ENCODE measurements at places on chromosomes 6 and 20.

DNA sequence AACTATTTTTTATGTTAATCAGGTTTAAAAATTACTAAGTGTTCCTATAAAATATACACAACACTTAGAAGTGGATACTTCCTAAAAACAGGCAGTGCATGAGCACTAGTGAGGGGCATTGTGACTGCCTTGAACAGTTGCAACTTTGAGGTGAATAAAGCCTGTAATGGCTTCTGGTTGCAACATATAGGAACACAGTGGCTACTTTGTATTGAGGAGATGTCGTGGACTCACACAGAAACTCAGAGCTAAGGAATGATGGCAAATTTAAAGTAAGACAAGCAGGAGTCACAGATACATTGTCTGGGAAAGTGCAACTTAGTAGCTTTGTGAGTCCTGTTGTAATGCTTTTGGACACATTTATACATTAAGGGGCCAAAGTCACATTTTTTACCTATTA lies 861 bp upstream of the HLA-A start:
- no peak for DNase-seq

GRCh38 chr6:3535033-3535775 lies 78.4 kb upstream of the SLC22A23 start:
- DNase-seq, result no peak

GRCh38 chr6:73134588-73134987 lies 90.7 kb downstream of the KHDC1L start:
- DNase-seq, result no peak

DNA sequence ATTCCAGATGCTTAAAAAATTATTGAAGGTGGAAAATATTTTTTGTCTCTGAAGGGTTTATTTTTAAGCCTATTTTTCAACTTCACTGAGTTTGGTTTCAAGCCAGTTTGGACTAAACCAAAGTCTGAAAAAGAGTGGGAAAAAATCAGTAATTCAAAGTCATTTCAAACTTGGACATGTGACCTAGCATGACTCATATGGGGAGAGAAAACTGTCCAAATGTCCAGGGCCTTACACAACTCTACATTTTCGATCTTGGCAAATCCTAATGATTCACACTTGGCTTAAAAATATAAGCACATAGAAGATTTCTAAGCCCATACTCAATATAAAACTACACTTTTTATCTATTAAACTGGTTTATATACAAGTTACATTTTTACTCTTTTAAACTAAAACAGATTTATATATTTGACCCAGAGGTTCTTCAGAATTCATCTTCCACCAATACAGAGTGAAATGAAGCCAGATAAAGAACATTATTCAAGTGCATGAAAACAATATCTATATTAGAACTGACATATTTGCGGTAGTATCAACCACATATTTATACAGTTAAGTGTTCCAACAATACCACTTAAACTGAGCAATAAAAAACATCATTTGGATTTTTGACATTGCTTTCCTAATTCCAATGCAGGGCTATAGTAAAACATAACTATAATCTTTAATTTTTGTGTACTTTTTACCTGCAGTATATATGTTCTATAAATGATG lies 110.3 kb upstream of the TCF21 start:
- DNase-seq, result no peak

- no peak for DNase-seq
Measured at GRCh38 chr6:130065609-130066156, 47.3 kb downstream of the L3MBTL3 start.

GRCh38 chr6:154123155-154123956 lies 84.3 kb downstream of the OPRM1 start:
- no peak for DNase-seq

GRCh38 chr20:23631226-23631822 lies 6.4 kb downstream of the CST3 start:
- no peak for DNase-seq

DNA sequence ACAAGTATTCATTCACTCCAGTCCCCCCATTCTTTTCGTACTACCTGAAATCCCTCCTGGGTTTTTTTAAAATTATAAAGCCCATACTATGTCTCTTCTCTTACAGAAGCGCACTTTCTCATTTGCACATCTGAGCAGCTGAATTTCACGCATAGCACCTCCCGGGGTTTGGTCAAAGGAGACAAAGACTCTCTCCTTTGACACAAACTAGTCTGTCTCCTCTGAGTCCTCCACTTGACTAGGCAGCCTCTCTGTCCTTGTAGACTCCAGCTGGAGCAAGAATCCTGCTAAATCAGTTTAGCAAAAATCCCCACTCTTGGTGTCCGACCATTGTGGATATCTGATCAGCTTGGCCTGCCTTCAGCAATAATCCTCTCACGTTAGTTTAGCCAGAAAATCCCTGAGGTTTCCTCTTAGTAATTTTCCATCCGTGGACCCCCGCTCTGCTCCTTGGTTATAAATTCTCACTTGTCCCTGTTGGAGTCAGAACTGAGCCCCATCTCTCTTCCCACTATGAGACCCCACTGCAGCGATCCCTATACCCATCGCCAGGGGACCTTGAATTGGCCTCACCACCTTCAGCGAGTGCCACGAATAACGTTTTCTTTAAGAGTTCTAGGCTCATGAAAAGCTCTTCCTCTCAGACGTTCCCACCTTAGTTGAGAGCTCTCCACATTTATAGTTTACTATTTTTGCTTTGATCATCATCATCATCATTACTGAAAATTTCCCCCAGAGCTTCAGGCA lies 29.0 kb downstream of the PDYN start:
- DNase-seq, result no peak

- no peak for DNase-seq
Measured at GRCh38 chr6:42372699-42373098, 79.0 kb downstream of the TRERF1 start.

DNA sequence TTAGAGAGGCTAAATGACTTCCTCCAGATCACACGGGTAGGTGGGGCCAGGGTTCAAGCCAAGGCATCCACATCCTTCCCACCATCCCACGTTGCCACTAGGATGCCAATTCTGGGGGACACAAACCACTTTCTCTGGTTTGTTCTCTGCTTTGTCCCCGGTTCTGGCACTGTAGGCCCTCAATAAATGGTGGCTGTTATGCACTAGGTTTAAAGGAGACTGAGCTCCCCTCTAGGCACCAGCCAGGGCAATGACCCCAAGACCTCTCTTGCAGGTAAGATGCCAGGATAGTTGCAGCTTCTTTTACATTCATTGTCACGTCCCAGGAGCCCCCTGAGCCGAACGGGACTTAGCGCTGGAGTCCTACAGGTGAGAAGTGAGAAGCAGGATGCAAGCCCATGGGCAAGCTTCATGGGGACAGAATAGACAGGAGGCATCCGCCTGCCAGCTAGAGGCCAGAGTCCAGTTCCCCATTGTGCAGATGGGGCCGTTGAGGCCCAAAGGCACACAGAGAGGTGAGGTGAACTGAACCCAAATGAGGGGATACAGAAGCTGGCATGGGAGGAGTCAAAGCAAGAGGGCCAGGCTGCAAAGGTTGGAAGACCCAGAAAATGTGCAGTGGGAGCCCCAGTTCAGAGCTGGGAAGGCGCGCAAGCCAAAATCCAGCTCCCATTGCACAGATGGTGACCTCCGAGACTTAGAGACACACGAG lies 677 bp downstream of the PXMP4 start:
- no peak for DNase-seq

DNA sequence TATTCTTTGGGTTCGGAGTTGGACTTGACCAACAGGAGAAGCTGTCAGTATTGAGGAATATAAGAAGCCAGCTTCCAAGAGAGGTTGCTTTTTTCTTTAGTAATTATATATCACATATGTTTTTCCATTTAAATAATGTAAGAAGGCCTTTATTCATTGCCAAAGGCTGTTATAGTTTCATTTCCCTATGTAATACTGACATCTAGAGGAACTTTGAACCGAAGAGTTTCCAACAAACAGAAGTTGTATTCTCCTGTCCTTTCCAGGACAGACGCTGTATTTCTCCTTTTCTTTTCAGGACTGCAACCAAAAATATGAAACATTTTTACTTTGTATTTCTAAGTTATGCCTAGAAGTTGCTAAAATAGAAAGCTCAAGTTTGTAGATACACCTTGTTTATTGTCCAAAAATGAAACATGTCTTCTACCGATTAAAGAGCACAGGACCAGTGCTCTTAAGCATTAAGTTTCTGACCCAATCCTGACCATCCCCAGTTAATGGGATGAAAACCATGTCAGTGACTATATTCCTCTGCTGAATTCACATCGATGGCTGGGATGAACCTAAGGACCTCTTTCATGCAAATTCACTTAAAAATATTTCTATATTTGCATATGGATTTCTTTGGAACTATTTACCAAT lies 55.1 kb downstream of the MYLK4 start:
- no peak for DNase-seq

DNA sequence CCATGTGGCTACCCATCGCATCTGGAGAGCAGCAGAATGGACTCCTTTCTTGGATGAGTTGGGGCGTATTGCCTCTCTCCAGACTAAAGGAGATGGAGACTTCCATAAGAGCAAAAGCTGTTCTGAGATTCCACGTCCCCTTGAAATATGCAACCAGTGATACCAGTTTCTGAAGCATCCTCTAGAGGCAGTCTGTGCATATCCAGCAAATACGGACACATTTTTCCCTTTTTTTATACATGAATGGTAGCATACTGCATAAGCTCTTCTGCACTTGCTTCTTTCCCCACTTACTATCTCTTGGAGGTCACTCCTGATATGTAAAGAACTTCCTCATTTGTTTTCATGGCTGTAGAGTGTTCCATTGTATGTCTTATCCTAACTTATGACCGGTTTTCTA lies 34.6 kb downstream of the TAF8 start:
- DNase-seq, result no peak

DNA sequence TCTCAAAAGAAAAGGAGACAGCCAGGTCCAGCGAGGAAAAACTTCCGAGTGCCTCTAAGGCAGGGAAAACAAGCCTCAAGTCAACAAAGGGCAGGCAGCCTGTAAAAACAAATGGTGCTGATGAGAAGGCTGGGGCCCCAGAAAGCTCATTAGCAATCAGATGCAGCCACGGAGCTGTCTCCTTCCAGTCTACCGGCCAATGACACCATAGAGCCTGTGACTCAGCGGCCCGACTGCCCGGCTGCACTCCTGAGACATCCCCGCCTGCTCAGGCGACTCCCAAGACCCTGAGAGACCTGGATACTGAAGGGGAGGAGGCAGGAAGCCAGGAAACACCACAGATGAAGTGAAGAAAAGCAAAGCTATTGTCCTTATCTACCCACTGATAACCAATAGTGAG lies 120.1 kb upstream of the HDDC2 start:
- DNase-seq, result peak; percentile 38

DNA sequence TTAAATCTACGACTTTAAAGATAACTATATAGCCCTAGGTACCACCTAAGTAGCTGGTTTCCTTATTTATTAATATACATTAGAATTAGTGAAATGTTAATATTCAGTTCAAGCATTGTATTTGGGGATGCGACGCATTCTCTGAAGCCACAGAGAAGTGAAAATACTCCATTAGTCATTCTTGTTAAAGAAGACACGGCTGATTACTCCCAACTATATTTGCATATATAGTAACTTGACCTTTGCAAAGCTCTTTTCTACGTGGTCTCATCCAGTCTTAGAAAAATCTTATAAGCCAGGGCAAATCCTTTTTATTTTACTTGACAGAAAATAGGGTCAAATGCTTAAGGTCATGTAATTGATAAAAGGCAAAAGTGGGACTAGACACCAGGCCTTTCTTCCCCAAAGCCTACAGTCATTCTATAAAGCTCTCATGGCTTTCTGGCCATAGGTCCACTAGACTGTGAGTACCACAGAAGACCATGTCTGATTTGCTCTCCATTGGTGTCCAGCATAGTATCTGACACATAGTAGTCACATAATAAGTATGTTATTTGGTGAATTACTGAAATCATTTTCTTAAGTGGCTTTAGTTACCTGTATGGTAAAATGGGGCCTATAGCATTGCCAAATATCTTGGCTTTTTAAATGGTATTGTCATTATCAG lies 11.3 kb downstream of the ZHX3 start:
- no peak for DNase-seq

DNA sequence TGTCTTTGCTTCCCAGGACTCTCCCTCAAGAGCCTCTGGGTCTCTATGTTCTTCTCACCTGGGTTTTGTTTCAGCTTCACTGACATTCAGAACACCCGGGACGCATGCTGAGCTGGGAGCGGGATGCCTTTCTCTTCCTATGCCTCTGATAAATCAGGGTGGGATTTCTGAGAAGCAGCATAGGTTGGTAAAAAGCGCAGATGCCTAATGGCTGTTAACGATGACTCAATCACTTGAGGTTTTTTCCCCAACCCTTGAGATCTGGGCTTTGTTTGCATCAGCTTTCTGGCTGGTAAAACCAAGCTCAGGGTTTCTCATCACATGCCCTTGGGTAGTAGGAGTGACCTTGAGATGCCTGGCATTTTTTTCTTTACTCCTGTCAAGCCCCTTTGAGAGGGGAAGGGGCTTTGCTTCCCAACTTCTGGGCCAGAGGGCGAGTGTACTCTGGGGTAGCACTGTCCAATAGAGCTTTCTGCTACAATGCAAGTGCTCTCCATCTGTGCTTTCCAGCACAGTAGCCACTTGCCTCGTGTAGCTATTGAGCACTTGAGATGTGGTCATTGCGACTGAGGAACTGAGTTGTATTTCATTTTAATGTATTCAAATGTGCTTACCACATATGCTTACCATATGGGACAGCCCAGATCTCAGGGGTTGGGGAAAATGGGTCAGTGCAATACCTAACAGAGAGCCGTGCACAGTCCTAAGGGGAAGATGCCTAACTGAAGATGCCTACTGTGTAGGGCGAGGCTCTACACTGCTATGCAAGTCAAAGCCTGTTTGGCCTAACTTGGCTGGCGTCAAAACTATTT lies 69.1 kb downstream of the PPP1R14C start:
- no peak for DNase-seq

GRCh38 chr20:40983898-40984297 lies 44.7 kb upstream of the TOP1 start:
- DNase-seq, result no peak

DNA sequence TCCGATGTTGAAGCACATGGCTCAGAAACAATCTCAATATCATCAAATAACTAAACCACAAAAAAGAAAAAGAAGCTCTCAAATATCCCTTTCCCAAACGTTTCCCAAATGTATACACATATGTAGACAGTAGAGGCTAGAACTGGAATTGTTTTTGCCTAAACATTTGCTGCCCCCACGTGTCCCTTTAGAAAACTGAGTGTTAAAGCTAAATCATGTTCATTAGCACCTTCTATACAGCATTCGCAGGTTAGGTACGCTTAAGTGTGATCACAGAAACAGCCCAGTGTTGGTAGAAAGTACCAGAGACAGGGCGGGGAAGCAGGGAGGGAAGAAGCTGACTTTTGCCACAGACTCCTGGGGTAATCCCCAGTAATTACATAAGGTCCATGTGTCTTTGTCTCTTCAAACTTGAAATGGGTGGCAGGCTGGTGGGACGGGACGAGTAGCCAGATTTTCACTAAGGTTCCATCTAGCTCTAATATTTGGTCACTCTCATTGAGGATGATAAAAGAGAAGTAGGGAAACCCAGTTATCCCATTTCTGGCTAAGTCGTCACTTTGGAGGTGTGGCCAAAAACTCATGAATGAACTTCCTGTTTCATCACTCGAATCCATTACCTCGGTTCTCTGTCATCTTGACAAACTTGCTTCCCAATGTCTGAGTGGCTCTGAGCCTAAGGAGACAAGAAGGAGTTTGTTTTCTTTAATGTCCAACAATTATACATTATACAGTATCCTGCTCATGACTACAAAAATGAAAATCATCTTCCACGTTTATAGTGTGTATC lies 15.0 kb upstream of the TFAP2A start:
- DNase-seq, result no peak
